ENCODE measurements at places on chromosomes 5 and 9.

GRCh38 chr9:129822898-129823541, 916 bp downstream of the TOR1A start:
- DNase-seq = no peak

DNA sequence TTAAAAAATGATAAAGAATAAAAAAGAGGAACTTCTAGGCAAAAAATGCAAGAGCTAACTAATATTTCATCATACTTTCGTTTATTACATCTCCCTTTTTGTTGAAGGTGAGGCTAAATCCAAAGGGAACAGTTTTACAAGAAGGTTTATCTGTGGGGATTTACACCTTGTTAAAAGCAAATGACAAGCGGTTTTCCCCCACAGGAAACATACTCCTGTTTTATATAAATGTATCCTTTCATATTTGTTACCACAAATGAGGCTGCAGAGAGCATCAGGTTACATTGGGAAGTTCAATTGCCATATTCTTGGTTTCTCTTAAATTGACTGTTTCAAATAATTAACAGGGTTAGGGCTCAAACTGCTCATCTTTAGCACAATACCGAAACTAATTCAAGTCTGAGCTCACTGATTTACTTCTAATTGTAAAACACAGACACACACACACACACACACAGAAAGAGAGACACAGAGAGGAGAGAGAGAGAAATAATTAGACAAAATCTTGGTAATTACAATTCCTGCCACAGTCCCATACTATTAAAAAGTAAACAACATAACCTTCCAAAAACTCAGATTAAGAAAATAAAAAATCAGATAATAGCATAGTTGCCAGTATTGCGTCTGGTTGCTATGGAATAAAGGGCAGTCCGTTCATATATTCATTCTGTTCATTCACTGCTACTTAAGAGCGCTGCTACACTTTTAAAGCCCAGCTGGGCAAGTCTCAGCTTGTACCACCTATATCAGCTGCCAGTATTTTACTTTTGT, 17.1 kb downstream of the RFX3 start:
- no peak for DNase-seq

DNA sequence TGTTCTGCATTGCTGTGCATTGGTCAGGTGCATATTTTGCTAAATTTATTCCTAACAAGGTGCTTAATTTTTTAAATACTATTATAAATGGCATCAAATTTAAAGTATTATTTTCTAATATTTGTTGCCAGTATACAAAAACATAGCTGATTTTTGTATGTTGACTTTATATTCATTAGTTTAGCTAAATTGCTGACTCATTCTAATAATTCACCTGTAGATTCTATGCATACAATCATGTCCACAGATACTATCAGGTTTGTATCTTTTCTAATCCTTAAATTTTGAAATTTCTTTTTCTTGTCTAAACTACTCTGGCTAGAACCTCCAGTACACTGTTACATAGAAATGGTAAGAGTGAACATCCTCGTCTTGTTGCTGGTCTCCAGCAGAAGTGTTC, 657.6 kb downstream of the CCDC171 start:
- no peak for DNase-seq

DNA sequence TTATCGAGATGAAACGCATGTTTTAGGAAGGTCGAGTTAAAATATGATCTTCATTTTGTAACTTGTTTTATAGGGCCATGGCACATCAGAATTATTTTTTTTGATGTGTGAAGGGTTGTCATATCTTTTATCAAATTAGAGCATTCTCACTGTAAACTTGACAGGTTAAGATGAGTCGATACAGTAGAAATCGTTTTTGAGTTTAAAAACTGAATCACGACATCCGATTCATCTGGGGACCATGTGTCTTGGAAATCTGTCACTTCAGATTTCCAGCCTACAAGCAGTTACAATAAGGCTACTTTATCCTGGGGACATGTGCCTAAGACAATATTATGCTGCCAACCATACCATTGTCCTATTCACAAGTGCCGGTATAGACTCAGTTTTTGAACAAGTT, 136.2 kb downstream of the ALDH1A1 start:
- no peak for DNase-seq

- no peak for DNase-seq
Observed at GRCh38 chr5:78335976-78336375, 24.4 kb upstream of the SCAMP1 start.

DNA sequence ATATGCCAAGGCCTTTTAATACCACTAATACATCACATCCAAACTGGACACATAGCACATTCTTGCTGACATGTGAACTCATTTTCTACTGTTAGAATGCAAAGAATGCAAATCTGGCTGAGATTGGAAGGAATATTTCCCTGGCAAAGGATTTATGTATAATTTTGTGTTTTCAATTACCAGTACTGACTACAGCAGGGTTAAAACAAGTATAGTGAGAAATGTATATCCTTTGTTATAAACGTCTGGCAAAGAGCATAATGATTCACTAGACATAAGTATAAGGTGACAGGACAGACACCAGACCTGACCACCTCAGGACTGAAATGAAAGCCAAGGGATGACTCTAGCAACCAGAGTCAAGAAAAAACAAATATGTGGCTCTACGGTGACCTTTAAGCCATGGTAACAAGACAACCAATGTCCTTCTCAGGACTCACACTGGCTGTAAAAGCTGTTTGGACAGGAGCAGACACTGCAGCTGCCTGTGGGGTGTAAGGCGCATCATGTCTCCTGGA, 95.0 kb downstream of the MRPS27 start:
- no peak for DNase-seq

DNA sequence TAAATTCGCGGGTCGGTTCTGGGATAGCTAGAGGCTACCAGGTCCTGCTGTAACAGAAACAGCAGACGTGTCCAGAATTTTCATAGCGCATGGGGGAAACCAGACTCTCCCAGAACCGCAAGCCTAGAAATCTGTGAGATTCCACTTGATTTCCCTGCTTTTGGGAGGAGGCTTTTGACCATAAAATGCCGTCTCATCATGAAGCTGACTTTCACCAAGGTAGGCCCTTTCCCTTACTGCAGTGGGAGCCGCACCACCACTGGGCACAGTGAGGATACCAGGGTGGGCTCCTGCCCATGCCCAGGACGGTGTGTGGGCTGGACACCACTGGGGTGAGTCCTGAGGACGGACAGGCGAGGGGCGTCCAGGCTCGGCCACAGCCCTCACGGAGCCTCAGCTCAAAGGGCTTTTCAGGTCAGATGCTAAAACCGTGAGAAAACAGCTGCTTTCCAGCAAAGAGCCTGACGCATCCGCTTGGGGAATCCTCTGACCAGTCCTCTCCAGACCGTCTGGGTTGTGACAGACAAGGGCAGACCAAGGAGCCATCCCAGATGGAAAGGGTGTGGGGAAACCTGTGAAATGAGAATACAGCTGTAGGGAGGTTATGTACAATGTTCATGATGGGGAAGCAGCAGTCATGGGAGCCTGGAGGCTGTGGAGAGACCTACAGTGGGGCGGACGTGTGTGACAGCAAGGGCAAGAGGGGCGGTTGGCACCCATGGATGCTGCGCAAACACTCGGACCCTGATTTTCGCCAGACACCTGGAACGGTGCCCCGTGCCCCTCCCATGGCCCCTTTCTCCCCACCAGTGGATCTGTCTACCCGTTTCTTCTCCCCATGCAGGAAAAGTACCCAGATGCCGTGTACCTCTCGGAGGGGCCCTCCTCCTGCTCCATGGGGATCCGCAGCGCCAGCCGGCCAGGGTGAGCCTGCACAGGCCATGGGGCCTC, 59.2 kb downstream of the IPPK start:
- no peak for DNase-seq

DNA sequence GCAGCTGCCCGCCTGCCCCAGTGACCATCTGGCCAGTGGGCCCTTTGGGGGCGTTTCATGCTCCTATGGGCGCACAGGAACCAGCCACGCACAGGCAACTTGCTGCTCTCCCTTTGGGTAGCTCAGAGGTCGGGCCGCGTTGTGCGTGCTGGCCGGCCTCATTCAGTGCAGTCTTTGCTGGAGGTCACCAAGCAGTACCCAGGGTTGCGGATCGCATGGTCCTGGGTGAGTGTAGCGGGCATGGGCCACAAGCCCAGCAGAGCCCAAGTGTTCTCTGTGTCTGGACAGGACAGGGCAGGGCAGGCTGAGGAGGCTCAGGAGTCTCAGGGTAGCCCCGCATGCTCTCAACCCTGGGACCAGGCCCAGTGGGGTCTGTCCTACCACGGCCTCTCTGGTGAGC, 9.9 kb upstream of the MRNIP start:
- DNase-seq = no peak

- no peak for DNase-seq
Observed at GRCh38 chr5:158676642-158677469, 422.9 kb downstream of the EBF1 start.

DNA sequence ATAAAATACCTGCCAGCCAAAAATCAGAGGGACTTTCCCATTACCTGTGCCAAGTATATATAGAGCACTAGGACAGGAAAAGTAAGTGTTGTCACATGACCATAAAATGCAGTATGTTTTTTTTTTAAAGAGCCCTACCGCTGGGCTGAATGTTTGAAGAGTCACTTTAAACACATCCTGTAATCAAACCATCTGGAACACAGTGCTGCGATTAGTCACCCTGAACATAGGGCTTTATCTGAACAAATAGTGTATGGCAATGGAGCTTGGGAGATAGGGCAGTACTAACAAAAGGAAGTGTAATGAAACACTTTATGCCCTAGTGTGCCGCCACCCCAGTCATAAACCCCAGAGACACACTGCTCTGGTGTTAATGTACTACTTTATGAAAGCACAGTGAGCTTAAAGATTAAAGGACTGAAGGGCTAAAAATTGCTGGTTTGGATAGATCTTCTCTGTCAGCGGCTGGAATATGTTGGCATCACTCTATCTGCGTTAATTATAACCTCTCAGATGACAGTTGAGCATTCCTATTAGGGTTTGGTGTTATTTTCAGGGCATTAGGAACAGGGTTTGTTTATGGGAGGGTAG, 90.4 kb downstream of the ZNF608 start:
- DNase-seq = peak; percentile 56

DNA sequence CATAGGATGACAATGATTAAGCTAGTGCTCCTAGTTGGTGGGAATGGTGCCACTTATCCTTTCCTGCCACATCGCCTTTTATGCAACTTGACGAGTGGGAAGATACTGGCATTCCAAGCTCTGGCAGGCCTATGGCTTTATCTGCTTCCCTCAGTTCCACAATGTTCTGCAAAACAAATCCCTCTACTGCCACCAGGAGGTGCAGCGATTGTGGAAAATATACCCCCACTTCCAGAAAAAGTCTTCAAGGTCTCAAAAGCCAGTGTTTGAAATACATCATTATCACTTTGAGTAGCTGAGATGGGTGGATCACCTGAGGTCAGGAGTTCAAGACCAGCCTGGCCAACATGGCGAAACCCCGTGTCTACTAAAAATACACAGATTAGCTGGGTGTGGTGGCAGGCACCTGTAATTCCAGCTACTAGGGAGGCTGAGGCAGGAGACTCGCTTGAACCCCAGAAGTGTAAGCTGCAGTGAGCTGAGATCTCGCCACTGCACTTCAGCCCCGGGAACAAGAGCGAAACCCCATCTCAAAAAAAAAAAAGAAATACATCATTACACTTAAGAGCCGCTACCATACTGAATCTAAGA, 3.4 kb downstream of the CLINT1 start:
- DNase-seq = peak; percentile 34

GRCh38 chr5:16943846-16944678, 8.0 kb upstream of the MYO10 start:
- no peak for DNase-seq

- DNase-seq = no peak
Observed at GRCh38 chr5:21802869-21803490, 1050.2 kb downstream of the CDH12 start.

DNA sequence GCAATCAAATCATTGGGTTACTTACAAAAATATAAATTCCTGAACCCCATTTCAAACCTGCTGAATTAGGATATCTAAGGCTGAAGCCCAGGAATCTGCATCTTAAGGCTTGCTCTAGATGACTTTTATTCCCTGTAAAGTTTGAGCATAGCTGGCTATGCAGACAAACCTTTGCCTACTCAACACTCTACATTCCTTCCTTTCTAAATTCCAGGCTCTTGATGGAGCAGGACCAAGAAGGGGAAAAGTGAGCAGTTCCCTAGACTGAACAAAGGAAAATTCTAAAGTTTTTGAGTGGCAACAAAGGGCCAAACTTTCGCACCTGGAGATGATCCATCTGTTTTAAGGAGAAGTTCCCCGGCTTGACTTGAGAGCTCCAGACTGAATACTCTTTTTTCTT, 9.8 kb upstream of the ADRA1B start:
- no peak for DNase-seq

GRCh38 chr9:72588336-72588735, 66.9 kb downstream of the TMC1 start:
- no peak for DNase-seq

GRCh38 chr5:173434270-173434669, 106.1 kb upstream of the STC2 start:
- DNase-seq = no peak

DNA sequence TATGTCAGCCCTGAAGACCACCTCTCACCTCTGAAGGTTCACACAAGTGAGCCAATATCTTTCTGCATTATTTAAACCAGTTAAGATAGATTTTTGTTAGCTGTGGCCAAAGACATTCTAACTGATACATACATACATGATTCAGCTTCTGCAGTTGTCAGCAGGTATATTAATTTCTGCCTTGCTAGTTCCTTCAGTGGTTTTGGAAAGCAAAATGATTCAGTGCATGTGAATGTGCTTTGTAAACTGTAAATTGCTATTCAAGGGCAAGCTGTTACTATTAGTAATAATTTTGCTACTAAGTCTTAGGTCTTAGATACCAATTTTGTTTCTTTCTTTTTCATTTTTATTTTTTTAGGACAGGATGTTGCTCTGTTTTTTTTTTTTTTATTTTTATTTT, 89.2 kb upstream of the ERBIN start:
- DNase-seq = peak; percentile 66

DNA sequence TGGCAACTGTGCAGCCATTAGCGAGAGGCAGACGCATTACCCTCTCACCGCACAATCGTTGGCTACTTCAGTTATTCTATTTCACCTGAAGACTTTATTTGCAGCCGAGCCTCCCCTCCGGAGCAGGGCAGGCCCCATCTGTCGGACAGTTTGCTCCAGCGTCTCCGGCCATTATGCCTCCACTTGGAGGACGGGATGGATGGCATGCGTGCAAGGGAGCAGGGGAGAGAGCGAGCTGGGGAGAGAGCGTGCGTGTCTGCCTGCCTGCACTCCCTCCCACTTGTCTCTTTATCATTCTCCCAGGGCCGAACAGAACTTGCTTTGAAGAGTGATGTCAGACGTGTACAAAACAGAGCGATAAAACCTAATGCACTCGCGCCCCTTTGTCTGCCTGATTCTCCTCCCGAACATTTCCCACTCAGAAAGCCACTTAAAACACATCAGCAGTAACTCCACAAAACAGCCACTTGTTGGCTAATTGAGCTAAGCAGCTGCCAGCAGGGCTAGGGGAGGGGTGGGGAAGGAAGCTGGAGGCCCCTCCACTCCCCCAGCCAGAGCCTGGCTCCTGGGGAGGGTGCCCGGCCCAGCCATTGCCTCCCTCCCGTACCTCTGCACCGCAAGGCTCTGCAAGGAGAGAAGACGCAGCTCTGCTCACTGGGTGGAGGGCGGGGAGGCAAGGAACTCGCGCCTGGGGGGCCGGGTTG, 43.4 kb upstream of the FUBP3 start:
- no peak for DNase-seq

GRCh38 chr5:995318-995717, 13.3 kb upstream of the NKD2 start:
- no peak for DNase-seq

- DNase-seq = no peak
Observed at GRCh38 chr9:127860260-127860659, 5.8 kb upstream of the ENG start.

- no peak for DNase-seq
Observed at GRCh38 chr5:89695371-89695770, 714.2 kb downstream of the CETN3 start.
